Small intestine (tissue), 16 donors: ENCODE measurements at places on chromosomes 2 and 18. TPM values are rescaled to one million over a fixed set of nuclear protein-coding genes. Genes with fewer than 3 reads are reported as not detected.

Gene COLEC11
- 1.0 TPM for polyA plus RNA-seq

Gene NABP1
- 44.7 TPM for polyA plus RNA-seq

Gene LBH
- 17.6 TPM for polyA plus RNA-seq

Gene RESP18
- 0.28 TPM for polyA plus RNA-seq

Gene DQX1
- polyA plus RNA-seq: 59.2 TPM

Gene TNFRSF11A
- 15.0 TPM for polyA plus RNA-seq

Gene EHD3
- 2.7 TPM for polyA plus RNA-seq

DNA sequence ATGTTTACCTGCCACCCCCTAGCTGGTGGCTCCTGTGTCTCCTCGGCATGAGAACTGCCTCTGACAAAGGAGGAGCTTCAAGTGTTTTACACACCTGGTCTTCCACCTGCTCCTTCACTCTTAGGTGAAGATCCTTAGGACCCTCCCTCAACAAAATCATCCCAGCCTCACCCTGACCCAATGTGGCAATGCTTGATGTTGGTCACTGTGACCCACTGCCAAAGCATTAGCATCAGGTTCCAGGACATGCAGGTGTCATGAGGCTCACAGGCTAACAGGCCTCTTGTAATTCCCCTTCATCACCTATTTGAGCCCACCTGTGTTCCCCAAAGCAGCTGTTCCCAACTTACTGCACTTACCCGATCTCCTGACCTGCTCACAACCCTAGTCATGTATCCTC is 9.8 kb downstream of the FZD5 start:
- DNase-seq: no peak

GRCh38 chr2:232875256-232876121 is 5.4 kb downstream of the SNORC start:
- no peak for DNase-seq

GRCh38 chr2:218478544-218478943 is 59.6 kb downstream of the VIL1 start:
- no peak for DNase-seq

DNA sequence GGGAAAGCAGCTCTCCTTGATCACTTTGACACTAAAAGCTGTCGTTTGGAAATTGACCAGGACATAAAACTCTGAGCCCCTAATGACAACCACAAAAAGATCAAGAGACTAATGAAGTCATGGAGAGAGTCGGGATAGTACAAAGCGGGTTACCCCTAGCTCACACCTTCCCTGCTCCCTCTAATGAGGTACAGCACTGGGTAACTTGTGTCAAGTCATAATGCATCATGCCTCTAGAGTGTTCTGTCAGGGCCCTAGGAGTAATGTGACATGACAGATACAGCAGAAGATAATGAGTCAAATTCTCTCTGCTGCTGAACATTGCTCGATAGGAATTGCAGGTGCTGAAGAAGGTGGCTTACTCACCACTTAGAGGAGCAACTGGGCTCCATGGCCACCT is 130.7 kb downstream of the AQP4 start:
- DNase-seq: no peak

- no peak for DNase-seq
These were observed 16.6 kb downstream of the MALT1 start for GRCh38 chr18:58687871-58688308.
